ENCODE measurements at places on chromosomes 11 and 22. TPM values are rescaled to one million over a fixed set of nuclear protein-coding genes. Genes with fewer than 3 reads are reported as not detected.

- H3K4me3 ChIP-seq, result peak overlapping the region; percentile 70
- no peaks in the 10 kb centered on the region for H3K4me1 ChIP-seq
- peaks cover 30% of the 10 kb centered on the region for H3K36me3 ChIP-seq
These were observed 561 bp downstream of the TRMT112 start for GRCh38 chr11:64316672-64317324.

DNA sequence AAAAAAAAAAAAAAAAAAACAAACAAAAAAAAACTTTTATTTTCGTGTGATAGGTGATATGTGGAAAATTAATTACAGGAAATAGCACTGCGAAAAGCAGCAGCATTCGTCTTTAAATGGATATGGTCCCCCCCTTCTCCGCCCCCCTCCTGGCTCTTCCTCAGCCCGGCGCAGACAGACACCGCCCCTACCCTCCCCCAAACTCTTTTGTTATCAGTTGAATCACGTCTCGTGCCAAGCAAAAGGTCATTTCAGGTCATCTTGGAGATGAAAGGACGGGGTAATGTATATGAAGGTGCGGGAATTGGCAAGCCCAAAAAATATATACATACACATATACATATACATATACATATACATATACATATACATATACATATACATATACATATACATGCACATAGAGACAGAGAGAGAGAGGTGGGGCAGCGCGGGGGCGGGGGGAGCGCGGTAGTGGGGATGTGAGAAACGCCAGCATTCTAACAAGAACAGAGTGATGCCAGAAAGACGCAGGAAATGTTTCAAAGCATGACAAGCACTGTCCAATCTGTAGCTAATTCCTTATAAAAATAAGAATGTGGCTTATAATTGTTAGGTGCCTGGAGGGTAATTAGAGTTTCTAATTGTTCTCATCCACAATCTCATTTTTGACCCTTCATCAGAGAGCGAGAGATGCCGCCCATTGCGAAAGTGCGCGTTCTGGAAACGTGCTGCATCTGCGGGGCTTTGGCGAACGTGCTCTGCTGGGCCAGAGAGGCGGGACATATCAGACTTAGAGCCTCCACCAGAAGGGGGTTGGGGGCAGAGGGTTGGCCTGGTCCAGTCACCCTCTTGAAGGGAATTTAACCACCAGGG lies 214.5 kb upstream of the UBASH3B start:
- H3K27ac ChIP-seq, result no peak overlapping the region
- H3K36me3 ChIP-seq, result no peaks in the 10 kb centered on the region
- H3K4me3 ChIP-seq, result peak overlapping the region; percentile 31

GRCh38 chr22:36334821-36335603 lies 52.8 kb downstream of the MYH9 start:
- H3K4me1 ChIP-seq, result peaks cover 97% of the 10 kb centered on the region
- H3K27me3 ChIP-seq, result no peaks in the 10 kb centered on the region
- no peak overlapping the region for H3K4me3 ChIP-seq
- no peak for DNase-seq

DNA sequence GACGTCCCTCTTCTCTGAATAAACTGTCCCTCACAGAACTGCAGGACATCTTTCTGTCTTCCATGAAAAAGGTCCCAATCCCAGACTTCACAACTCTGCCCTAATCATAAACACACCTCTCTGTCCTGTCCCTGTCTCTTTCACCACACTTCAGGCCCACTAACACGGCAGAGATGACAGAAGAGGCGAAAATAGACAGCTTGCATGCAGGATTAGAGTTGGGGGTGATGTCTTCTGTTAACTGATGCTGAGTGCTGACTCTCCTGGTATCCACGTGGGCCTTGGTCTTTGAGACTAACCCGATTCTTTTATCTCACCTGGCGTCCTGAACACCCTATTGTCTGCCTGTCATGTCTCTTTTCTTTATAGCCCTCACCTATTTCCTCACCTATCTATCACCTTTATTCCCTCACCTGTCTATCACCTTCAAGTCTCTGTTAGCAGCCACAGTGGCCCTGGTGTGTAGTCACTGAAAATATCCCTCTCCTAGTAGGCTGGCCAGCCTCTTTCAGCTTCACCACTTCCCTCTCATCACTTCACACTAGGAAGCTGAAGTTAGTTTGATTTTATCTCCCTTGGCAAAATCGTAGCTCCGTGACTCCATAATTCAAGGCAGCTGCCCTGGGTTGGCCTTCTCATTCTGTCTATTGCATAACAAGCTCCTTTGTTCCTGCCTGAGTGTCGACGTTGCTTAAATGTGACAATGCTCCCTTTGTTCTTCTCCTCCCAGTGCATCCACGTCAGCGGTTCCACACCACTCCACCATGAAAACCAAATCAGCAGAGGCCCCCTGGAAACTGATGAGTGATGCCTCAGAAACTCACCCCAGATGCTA lies 30.6 kb upstream of the DRD2 start:
- no peak overlapping the region for H3K27ac ChIP-seq
- no peak overlapping the region for H3K4me3 ChIP-seq
- H3K36me3 ChIP-seq, result no peaks in the 10 kb centered on the region
- peak; percentile 33 for DNase-seq

DNA sequence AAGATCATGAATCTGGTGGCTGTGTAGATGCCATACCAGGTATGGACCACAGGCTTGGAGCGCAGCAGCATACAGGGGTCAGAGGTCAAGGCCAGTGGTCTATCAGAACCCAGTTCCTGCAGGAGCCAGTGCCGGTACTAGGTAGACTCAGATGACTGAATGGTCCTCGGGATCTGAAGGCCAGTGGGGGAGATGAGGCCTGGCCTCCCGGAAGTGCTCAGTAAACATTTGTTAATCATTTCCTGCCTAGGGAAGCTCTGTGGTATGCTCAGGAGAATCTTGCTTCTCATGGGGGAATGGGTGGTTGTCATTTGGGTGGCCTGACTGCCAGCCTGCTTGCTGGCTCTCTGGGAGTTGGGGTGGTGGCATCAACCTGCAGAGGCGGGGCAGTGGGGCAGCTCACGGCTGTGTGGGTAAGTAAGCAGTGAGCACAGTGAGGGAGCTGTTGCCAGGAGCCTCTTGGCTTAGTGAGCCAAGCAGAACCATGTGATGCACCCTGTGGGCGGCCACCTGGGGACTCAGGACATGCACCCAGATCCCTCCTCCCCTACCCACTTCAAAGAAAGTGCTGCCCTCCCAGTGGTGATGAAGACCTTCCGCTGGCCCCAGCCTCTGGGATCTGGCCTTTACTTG lies 33.0 kb downstream of the PTPRJ start:
- no peak overlapping the region for H3K27ac ChIP-seq
- H3K27me3 ChIP-seq, result no peaks in the 10 kb centered on the region
- H3K36me3 ChIP-seq, result no peaks in the 10 kb centered on the region

- peak overlapping the region; percentile 97 for H3K27ac ChIP-seq
- no peaks in the 10 kb centered on the region for H3K27me3 ChIP-seq
- peaks cover 15% of the 10 kb centered on the region for H3K4me1 ChIP-seq
- H3K36me3 ChIP-seq, result no peaks in the 10 kb centered on the region
- peak overlapping the region; percentile 66 for H3K4me3 ChIP-seq
- no peak for DNase-seq
These were observed 1.5 kb downstream of the HIPK3 start for GRCh38 chr11:33258631-33259205.

WEE1 gene
- 20.6 TPM for polyA plus RNA-seq

- no peak overlapping the region for H3K27ac ChIP-seq
- peaks cover 29% of the 10 kb centered on the region for H3K4me1 ChIP-seq
- H3K27me3 ChIP-seq, result no peaks in the 10 kb centered on the region
- peak; percentile 10 for DNase-seq
- peaks cover 6% of the 10 kb centered on the region for H3K36me3 ChIP-seq
These were observed 7.2 kb downstream of the POLD4 start for GRCh38 chr11:67345920-67346819.

GRCh38 chr11:97993562-97993961 lies 1027.2 kb upstream of the CNTN5 start:
- no peaks in the 10 kb centered on the region for H3K27me3 ChIP-seq
- no peaks in the 10 kb centered on the region for H3K4me1 ChIP-seq
- H3K36me3 ChIP-seq, result no peaks in the 10 kb centered on the region

DNA sequence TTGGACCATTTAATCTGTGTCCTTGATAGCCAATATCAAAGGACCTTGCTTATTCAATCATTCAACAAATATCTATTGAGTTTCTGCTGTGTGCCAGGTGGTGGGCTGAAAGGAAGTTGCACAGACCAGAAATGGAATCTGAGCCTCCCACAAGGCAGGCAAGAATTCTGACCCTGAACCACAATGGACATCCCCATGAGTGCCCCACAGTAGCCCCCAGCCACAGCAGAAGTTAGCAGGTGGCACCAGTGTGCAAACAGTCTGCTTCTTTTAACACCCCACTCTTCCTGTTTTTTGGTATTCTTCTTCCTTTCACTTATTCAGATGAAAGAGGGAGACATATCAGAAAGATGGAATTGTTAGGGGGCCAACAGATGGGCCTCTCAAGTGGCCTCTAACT lies 12.2 kb upstream of the SERPING1 start:
- H3K27me3 ChIP-seq, result peaks cover 11% of the 10 kb centered on the region
- no peaks in the 10 kb centered on the region for H3K36me3 ChIP-seq
- no peak for DNase-seq
- H3K27ac ChIP-seq, result no peak overlapping the region
- H3K4me1 ChIP-seq, result no peaks in the 10 kb centered on the region

DNA sequence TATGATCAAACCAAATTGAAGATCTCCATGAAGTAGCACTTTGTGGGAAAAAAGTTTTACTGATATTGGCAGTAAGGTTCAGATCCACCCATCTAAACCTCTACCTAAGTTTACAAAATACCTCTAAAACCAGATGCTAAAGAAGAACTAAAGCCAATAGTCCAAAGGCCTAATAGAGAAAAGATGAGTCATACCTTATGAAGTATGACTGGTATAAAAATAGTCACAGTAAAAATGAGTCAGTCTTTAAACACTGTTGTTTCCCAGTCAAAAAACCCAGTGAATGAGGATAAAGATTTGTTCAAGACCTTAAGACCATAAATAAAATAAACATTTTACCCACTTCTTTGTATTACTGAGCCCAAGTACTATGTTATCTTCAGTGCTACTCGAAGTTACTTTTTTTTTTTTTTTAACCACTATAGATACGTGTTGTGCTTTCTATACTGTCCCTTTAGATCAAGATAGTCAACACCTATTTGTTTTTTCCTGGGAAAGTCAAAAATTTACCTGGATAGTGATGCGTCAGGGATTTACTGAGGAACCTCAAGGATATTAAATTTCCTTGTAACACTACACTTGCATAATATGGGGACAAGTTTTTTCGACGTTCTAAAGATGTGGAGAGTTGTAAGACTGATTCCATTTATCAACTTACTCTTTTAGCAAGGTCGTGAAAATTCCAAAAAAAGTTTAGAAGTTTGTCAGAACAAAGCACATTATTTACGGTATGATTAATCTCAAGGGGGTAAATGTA lies 87.3 kb downstream of the CCDC73 start:
- no peak overlapping the region for H3K4me3 ChIP-seq
- H3K36me3 ChIP-seq, result no peaks in the 10 kb centered on the region
- H3K27me3 ChIP-seq, result no peaks in the 10 kb centered on the region
- no peaks in the 10 kb centered on the region for H3K4me1 ChIP-seq
- DNase-seq, result no peak

DNA sequence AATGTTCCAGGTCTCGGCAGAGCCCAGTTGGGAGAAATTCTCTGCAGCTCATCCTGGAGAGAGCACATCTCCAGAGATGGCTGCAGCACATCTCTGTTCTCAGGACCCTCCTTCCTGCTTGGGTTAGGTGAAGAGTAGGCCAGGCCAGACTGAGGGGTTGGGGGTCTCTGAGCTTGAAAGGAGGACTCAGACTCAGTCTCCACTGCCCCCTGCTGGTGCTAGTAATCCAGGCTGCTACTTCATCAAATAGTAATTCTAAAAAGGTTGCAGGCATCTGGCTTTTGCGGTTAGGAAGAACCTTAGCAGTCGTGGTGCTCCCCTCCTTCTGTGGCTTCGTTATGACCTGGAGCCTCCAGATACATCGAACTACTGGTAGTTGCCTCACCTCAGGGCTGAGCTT lies 9.7 kb downstream of the TUB start:
- H3K36me3 ChIP-seq, result peaks cover 22% of the 10 kb centered on the region
- DNase-seq, result peak; percentile 79
- no peaks in the 10 kb centered on the region for H3K27me3 ChIP-seq
- peaks cover 3% of the 10 kb centered on the region for H3K4me1 ChIP-seq
- H3K27ac ChIP-seq, result no peak overlapping the region

GRCh38 chr11:76321820-76322524 lies 59.0 kb downstream of the THAP12 start:
- H3K4me1 ChIP-seq, result no peaks in the 10 kb centered on the region
- H3K27me3 ChIP-seq, result no peaks in the 10 kb centered on the region
- no peak for DNase-seq
- no peak overlapping the region for H3K4me3 ChIP-seq

DNHD1 gene
- polyA plus RNA-seq, result 7.6 TPM

DNA sequence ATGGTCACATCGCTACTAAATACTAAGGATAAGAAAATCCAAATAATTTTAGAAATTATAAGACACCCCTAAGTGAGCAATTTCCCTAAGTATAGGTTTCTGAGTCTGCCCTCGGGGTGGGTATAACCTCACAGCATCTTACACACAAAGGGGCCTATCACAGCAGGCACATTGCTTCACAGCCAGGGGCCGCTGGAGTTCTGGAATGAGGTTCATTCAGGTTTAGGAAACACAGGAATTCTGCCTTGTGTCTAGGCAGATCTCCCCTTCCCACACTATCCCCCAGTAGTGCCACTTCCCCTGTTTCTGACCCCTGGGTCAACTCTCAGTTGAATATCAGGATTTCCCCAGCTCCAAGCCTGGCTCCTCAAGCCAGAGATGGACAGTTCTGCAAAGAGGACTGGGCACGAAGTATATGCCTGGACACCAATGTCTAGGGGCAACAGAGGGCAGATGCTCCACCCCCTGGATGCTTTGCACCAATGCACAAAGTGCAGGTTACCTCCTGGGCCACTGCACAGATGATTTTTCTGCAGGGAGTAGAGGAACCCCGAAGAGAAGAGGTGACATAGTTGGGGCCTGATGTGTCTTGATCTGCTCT lies 11.4 kb downstream of the TUBA8 start:
- H3K27me3 ChIP-seq, result no peaks in the 10 kb centered on the region
- H3K4me1 ChIP-seq, result no peaks in the 10 kb centered on the region
- H3K4me3 ChIP-seq, result no peak overlapping the region

- H3K27me3 ChIP-seq, result no peaks in the 10 kb centered on the region
- H3K27ac ChIP-seq, result no peak overlapping the region
- H3K4me1 ChIP-seq, result peaks cover 10% of the 10 kb centered on the region
- no peak for DNase-seq
- no peak overlapping the region for H3K4me3 ChIP-seq
- H3K36me3 ChIP-seq, result peaks cover 10% of the 10 kb centered on the region
These were observed 48.6 kb upstream of the UCP3 start for GRCh38 chr11:74057249-74058151.

- DNase-seq, result no peak
- no peaks in the 10 kb centered on the region for H3K4me1 ChIP-seq
- H3K27me3 ChIP-seq, result no peaks in the 10 kb centered on the region
These were observed 76.0 kb upstream of the SORL1 start for GRCh38 chr11:121376130-121376529.

- H3K36me3 ChIP-seq, result no peaks in the 10 kb centered on the region
- H3K27me3 ChIP-seq, result no peaks in the 10 kb centered on the region
- H3K4me1 ChIP-seq, result peaks cover 5% of the 10 kb centered on the region
- no peak for DNase-seq
- peak overlapping the region; percentile 1 for H3K27ac ChIP-seq
- no peak overlapping the region for H3K4me3 ChIP-seq
These were observed 13.6 kb downstream of the IPO7 start for GRCh38 chr11:9397746-9398680.

CNTN5 gene
- not detected for polyA plus RNA-seq

SLC22A6 gene
- not detected for polyA plus RNA-seq
